ENCODE measurements at places on chromosomes 16 and 17. TPM values are rescaled to one million over a fixed set of nuclear protein-coding genes. Genes with fewer than 3 reads are reported as not detected.

SERPINF2 gene
- 3.7 TPM for polyA plus RNA-seq

TBX21 gene
- polyA plus RNA-seq = 0.12 TPM

ADAD2 gene
- 0.69 TPM for polyA plus RNA-seq

TEX19 gene
- 0.35 TPM for polyA plus RNA-seq

SLC13A2 gene
- polyA plus RNA-seq = 0.21 TPM

MMP28 gene
- 1.7 TPM for polyA plus RNA-seq

Measured in psoas muscle (tissue), 8 donors.